ENCODE measurements at places on chromosomes 16 and 17. TPM values are rescaled to one million over a fixed set of nuclear protein-coding genes. Genes with fewer than 3 reads are reported as not detected.

CA7 gene
- 0.48 TPM for total RNA-seq

ANKFN1 gene
- not detected for total RNA-seq

- no peak for DNase-seq
These were observed 27.5 kb upstream of the HLF start for GRCh38 chr17:55237268-55237667.

- DNase-seq: peak; percentile 89
These were observed 223.2 kb upstream of the FOXF1 start for GRCh38 chr16:86286991-86287663.

DNA sequence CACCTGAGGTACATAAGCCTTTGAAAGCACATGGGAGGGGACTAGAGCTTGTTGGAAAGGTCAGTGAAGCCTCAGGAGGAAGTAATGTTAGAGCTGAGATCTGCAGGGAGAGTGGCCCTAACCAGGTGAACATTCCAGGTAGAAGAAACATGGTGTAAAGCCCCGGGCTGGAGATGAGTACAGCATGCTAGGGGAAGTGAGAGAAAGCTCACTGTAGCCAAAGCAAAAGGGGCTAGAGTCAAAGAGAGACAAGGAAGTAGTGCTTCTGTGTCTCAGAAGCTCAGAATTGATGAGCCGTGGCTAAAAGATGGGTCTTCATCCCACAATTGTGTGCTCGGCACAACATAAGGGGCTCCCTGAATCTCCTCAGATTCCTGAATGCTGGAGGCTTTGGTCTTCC, 481.8 kb downstream of the XYLT1 start:
- DNase-seq: no peak

DNA sequence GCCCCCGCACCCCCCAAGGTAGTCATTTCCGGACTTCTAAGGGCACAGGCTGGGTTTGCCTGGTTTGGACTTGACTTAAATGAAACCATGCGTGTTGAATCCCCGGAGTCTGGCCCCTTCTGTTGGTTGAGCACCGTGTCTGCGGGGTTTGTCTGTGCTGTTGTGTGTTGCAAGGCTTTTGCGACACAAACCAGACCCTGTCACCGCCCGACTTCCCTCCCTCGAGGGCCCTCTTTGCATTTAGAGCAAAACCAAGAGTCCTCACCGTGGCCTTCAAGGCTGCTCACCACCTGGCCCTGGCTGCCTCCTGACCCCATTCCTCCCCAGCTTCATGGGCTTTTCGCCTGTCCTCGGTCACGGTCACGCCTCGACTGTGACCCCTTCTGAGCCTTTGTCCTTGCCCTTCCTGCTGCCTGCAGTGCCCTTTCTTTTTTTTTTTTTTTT, 7.4 kb downstream of the CRISPLD2 start:
- DNase-seq: no peak

- no peak for DNase-seq
These were observed 412 bp downstream of the FKBP10 start for GRCh38 chr17:41813152-41813680.

Measured in H7 (cell line).